ENCODE measurements at places on chromosomes 12 and 14.

DNA sequence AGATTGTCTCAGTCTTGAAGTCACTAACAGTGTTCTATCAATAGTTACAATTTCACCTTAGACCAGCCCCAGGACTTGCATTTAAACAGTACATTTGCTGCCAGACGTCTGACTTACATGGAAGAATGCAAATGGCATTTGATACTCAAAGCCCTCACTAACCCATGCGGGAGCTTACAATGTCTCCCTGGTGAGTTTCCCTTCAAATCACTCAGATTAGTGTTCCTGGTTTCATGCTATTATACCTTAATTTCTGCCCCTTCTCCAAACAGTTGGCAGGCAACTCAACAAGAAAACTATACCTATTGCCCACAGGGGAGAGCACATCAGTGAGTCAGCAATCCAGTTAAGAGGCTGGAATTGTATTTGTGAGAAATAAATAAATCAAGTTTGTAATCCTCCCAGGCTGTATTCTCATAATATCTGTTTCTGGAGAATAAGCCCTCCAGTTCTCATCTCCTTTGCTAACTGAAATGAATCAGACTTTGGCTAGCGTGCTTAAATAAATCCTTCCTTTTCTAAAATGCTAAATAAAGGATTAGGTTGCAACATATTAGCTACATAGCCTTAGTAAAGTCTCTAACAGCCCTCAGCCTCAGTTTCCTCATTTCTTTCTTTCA lies 23.7 kb downstream of the GSTZ1 start:
- peak; percentile 49 for DNase-seq

GRCh38 chr14:105147671-105148603 lies 20.6 kb downstream of the JAG2 start:
- no peak for DNase-seq

- DNase-seq, result no peak
These were observed 171.6 kb downstream of the PRKD1 start for GRCh38 chr14:29756019-29756385.

- no peak for DNase-seq
These were observed 411.1 kb downstream of the CCER1 start for GRCh38 chr12:90543841-90544240.

DNA sequence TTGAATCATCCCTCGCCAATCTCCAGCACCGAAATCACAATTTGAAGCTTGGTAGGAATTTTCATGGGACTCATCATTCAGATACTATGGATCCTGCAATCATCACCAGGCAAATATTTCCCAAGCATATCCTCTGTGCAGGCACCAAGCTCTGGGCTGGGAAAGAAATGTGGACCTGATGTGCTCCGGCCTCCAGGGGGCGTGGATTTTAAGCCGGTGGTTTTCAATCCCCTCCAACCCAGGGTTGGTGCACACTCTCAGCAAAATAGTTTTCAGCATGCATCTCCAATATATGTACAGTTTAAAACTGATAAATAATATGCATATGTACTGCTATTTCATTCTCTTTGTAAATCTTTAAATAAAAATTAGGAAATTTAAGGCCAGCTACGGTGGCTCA lies 98.9 kb downstream of the RBM19 start:
- no peak for DNase-seq

DNA sequence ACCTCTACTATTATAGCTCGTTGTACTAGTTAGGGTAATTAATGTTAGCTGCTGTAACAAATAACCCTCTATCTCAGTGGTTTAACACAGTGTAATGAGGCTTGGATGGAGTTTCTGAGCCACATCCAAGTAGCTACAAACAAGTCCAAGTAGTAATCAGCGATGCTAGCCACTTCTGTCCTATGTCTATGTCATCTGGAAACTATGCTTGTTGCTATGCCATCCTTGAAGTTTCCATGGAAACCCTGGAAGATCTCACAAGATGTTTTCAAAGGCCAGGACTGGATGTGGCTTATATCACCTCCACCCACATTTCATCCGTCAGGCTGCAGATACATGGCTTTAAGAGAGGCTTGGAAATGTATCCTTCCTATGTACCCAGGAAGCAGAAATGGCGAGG lies 422.1 kb downstream of the AACS start:
- no peak for DNase-seq

DNA sequence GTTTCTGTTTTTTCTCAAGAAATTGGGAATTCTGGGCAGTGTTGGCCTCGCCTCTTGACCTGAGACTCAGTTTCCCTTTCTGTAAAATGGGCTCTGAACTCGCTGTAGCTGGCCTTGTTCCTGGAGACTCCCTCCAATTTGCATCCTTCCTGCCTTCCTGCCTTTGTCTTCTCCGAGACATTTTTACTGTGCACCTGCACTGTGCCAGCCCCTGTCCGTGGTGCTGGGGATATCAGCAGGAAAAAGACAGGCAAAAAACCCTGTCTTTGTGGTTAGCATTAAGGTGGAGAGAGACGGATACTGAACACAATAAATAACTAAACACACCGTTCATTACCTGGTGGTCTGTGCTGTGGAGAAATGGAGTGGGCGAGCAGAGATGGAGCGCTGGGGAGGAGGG lies 129.8 kb downstream of the AACS start:
- DNase-seq, result no peak

GRCh38 chr12:50720085-50720484 lies 43.8 kb upstream of the ATF1 start:
- DNase-seq, result no peak

DNA sequence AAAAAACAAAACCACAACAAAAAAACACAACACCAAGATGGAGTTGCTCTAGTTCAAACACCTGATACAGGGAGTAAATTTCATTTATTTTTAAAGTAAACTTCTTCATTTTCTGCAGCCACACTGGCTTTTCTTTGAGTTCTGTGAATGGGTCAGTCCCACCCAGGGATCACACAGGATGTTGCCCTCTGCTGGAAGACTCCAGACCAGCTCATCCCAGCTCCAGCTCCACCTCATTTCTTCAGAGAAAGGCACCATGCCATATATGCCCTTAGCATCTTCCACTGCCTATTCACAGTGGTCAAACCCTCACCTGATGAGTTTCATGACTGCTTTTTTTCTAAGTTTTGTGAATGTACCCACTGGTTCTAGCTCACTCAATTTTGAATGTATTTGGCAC lies 8.0 kb downstream of the GLIPR1 start:
- DNase-seq, result no peak

- DNase-seq, result no peak
These were observed 9.7 kb upstream of the RIC8B start for GRCh38 chr12:106764738-106765137.

DNA sequence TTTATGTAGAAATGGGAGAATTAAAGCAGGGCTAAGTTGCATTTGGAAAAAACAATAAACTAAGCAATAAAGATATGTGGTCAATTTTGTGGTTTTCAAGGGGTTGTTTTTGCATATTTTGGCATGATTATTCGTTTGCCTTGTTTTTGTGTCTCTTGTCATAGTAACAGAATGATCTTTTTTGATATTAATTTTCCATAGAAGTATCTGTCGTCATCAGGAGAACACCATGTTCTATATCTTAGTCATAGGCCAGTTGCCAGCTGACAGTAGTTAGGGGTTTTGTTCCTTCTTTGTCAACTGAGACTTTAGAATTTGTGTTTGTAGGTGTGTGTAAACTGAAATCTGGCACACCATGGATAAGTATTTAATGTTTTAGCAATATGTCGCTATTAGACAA lies 1354.8 kb downstream of the LRFN5 start:
- DNase-seq, result no peak

DNA sequence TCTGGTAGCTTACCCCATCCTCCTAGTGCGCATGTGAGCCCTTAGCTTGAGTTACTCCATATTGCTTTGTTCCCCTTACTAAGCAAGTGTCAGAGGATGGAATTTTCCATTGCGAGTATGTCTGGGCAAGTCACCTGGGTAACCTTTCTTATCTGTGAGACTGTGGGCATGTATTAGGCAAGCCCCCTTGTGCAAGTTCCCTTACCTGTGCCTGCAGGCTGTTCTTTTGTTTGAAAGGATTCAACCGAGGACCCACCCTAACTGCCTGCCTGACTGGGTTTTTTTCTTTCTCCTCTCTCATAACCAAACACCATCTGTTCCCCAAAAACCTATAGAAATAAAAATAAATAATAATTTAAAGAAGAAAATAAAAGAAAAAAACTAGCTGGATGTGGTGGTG lies 22.3 kb upstream of the PPP2R5E start:
- no peak for DNase-seq

DNA sequence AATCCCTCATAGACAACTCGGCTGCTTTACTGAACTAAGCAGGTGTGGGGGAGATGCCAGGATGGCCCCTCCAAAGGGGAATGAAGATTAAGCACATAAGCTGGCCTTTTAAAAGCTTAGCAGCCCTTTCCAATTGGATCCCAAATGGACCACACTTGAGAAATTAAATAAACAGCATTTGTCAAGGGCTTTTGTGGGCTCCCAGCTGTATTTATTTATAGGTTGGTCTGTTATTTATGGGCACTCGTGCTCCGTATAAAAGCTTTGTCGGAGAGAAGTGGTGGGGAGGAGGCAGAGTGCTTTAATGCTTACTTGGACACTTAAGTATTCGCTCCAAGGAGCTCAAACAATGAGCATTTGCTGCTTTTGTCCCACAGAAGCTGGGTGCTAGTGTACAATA lies 580.2 kb downstream of the MED13L start:
- DNase-seq, result no peak

GRCh38 chr12:22018860-22019259 lies 27.2 kb upstream of the CMAS start:
- no peak for DNase-seq

DNA sequence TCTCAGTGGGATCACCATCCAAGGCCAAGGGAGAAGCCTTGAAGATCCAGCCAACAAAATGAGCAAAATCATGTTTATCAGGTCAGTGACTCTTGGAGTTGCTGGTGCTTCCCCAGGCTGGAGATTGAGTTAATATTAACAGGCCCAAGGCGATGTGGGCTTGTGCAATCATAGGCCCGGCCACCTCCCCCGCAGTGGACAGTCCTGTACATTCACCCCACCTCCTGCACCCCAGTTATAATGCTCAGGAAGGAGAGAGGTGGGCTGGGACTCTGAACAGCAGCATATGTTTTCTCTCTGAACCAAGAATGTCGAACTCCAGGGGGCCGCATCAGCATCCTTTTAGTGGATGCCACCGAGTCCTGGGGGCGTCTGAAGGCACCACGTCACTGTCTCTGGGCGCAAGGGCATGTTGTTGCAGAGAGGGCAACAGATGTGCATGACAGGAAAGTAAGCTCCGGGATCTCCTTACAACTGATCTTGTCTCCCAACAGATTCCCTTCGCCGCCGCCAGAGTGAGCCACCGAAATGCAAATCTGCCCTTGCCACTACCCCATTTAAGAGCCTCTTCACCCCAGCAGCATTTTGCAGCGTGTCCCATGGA lies 32.2 kb upstream of the SERPINA6 start:
- DNase-seq, result no peak

DNA sequence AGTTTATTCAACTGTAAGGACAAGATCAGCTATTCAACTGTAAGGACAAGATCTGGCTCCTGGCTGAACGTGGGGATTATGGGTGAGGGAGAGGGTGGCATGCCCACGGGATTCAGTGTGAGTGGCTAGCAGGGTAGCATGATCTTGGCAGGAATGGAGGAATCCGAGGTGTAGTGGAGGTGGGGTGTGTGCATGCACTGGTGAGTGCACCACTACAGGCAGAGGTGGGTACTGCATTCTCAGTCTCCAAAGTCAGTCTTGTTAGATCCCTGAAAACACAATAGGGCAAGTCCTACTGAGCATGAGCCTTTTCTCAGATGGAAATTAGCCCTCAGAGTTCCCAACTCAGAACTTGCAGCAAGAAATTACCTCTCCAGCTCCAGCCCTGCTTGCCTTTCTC lies 32.2 kb upstream of the DCD start:
- no peak for DNase-seq

DNA sequence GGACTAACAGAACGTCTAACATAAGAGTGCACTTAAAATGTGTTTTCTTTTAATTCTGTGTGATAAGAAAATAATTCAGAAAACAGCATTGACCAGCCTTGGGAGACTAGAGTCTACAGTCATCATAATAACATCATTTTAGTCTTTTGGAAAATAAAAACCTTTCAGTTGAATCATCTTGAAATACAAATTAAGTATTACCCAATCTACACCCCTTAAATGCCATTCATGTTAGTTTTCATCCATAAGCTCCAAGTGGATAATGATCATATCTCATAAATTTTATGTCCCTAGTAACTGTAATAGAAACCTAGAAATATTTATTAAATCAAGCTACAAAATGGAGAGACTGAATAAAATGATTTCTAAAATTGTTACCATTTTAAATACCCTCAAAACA lies 32.4 kb downstream of the EPS8 start:
- no peak for DNase-seq

DNA sequence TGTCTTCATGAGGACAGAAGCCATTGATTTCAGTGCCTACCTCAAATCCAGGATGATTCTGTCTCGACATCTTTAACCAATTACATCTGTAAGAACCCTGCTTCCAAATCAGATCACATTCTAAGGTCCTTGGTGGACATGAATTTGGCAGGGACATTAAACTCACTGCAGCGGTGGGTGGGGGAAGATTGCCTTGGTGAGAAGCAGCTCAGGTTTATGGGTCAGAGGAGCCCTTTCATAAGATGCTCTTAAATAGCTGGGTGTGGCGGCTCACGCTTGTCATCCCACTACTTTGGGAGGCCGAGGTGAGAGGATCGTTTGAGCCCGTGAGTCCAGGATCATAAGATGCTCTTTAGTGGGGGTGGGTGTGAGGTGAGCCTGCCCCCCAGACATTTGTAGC lies 42.9 kb downstream of the ELK3 start:
- DNase-seq, result no peak

DNA sequence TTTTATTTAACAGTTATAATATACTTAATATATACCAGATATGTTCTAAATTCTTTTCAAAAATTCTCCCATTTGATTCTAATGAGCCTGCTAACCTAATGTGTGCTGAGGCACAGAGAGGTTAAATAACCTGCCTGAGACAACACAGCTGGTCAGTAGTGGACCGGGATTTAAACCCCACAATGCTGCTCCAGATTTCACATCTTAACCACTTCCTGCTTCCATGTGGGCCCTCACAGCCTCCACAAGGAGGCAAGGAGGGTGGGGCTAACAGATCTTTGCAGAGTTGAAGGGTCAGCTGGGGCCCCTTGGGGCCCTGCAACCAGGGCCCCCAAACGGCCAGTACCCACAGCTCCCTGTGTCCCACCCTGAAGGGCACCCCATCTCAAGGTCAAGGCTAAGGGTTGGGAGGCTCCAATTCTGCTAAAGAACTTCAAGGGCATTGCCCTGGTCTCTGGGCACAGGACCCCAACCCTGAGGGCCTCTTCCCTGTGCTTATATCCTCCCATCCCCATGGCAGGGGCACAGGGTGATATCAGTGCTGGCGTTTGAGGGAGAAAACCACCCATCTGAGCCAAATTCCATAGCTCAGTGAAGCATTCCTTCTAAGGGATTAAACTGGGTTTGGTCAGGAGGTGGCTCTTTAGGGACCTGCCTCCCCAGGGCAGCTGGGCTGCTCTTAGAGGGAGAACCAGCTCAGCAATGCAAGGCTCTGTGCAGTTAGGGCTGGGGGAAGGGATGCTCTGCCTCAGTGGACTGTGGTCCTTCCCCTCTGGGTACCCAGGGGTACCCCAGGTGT lies 2.2 kb downstream of the KRT80 start:
- DNase-seq, result peak; percentile 91

DNA sequence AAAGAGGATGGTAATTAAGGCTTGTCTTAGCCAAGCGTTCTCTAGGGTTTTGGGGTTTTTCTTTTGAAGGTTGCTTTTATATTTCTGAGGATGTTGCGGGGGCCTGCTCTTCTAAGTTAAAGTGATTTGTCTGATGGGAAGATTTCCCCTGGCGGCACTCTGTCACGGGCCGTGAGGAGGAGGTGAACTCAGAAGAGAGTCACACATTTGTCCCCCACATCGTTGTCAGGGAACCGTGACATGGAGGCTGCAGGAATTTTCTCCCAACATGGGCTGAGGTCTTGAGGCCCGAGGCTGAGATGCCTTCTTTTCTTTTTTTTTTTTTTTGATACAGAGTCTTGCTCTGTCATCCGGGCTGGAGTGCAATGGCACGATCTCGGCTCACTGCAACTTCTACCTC lies 71.5 kb downstream of the ADGRD1 start:
- DNase-seq, result no peak
